ENCODE measurements at places on chromosomes 1 and 21. TPM values are rescaled to one million over a fixed set of nuclear protein-coding genes. Genes with fewer than 3 reads are reported as not detected.

DNA sequence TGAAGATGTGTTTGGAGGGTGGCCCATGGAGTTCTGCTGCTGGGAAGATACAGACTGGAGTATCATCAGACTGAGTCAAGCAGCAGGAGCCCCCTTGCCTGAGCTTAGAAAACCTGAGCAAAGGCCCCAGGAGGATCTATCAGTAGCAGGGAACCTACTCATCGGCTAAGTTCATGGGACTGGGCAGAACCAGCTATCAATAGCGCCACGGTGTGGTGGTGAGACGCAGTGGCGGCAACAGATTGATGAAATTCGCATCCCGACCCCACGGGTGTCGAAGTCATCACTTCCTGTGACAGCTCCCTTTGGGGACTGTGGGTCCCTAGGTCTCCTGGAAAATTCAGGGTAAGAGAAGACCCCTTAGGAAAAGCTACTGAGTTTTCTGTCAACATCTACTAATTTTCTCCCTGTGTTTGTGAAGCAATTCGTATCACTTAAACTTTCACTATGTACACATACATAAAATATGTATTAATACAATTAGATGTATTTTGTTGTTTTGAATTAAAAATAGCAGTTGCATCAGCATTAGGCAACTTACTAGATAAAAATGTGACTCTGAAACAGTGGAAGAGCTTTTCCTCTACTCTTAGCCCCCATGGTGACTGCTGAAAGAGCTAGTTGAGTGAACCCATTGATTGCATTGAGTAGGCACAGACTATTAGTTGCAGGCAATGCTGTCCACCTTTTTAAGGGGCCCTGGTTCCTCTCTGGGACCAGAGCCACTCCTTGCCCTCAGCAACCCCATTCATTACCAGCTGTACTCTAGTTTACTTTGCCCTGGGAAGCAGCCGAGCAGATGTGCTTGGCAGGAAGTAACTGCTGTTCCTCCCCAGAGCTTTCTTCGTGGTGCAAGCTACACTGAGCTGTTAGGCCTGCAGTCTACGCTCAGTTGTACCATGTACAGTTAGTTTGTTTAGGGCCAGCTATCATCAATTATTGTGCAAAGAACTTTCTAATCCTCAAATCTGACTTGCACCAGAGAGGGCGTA is 7.3 kb upstream of the CACNA1S start:
- no peaks in the 10 kb centered on the region for H3K36me3 ChIP-seq
- no peak for DNase-seq
- peaks cover 7% of the 10 kb centered on the region for H3K27me3 ChIP-seq

DNA sequence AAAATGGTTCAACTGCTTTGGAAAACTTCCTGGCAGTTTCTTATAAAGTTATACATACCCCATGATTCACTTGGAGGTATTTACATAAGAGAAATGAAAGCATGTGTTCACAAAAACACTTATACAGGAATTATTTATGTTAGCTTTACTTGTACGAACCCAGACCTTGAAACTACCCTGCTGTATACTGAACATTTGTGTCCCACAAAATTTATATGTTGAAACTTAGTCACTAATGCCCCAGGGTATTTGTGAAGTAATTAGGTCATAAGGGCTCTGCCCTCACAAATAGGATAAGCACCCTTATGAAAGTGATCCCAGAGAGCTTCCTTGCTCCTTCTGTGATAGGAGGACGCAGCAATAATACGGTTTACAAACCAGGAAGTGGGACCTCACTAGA is 42.7 kb upstream of the B3GALT2 start:
- peak overlapping the region; percentile 68 for H3K27ac ChIP-seq
- H3K36me3 ChIP-seq, result peaks cover 13% of the 10 kb centered on the region
- H3K4me3 ChIP-seq, result no peak overlapping the region
- H3K4me1 ChIP-seq, result peaks cover 27% of the 10 kb centered on the region
- no peaks in the 10 kb centered on the region for H3K27me3 ChIP-seq

DNA sequence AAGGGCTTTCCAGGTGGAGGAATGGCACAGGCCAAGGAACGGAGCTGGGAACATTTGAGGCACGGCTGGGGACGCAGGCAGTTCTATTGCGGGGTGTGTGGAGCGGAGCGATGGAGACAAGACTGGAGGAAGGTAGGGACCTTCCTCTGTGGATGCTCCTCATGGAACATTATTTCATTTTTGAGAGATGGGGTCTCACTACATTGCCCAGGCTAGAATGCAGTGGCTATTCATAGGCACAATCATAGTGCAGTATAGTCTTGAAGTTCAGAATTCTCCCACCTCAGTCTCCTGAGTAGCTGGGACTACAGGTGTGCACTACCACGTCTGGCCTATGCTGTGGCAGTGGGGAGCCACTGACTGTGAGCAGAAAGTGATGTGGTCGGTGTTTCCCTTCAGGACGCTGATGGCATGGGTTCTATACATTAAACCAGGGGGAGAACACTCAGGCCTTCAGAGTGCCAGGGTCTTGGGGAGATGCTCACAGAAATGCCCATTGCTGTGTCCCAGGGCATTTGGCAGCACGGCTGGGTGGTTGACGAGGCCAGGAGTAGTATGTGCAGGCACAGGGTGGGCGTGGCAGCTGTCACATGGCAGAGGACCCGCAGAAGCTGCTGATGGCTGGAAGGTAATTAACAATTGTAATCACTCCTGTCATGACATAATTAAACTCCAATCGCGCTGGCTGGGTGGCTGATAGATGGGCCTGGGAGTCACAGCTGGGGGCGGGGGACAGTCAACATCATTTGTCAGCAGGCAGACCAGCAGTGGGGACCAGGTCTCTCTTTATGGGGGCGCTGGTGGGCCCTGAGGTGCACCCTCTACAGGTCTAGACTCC is 40.8 kb upstream of the ACOT11 start:
- no peak overlapping the region for H3K4me3 ChIP-seq
- DNase-seq, result no peak
- no peak overlapping the region for H3K27ac ChIP-seq
- H3K27me3 ChIP-seq, result peaks cover 3% of the 10 kb centered on the region

DNA sequence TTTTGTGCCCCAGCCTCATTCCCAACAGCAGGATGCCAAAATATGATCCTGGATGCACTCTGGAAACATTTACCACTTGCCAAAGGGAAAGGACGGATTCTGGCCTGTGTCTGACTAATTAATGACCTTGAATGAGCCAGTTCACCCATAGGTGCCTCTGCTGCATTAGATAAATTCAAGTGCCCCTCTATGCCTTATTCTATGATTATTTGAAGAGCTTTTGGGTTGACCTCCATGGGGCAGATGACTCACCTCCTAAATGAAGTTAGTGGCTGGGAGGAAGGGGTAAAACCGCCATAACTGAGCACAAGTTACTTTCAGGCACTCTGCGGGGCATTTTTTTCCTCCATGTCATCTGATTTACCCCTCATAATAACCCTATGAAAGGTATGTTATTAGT is 98.1 kb downstream of the CLIC6 start:
- H3K36me3 ChIP-seq, result no peaks in the 10 kb centered on the region
- no peak overlapping the region for H3K27ac ChIP-seq
- H3K4me1 ChIP-seq, result peaks cover 9% of the 10 kb centered on the region
- no peak overlapping the region for H3K4me3 ChIP-seq
- DNase-seq, result no peak

The BMP8B gene
- total RNA-seq, result 0.07 TPM

The NR1I3 gene
- not detected for total RNA-seq

Data from chondrocyte (in vitro differentiated cells).